Cardiac muscle cell (in vitro differentiated cells and primary cell): ENCODE measurements at places on chromosomes 6 and 20. TPM values are rescaled to one million over a fixed set of nuclear protein-coding genes. Genes with fewer than 3 reads are reported as not detected.

The SRMS gene
- not detected in 2 replicates for polyA plus RNA-seq

The HLA-DOA gene
- polyA plus RNA-seq = 0.57 TPM in 1 of 2 replicates, not detected in the other

DNA sequence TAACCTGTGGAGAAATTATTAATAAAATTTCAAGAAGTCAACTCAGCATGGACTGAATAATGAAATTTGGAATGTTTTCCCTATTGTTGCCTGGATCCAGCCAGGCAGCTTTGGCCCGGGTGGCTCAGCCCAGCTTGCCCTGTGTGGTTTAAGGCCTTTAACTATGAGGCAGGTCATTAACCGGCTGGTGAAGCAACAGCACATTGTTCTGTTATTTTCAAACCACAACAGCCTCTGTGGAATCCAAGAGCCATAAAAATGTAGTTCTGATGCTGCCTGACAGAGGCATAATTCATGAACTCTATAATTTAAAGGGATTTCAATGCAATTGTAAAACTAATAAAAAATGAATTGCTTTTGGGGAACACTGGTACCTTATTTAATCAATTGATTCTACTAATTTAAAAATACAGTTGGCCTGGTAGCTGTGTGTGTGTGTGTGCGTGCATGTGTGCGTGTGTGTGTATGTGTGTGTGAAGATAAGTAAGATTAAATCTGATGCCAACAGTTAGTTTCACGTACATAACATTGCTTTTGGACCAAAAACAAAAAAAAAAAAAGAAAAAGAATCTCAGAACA lies 117.7 kb downstream of the RPS12 start:
- H3K4me1 ChIP-seq = peaks cover 14% of the 10 kb centered on the region
- H3K27me3 ChIP-seq = no peaks in the 10 kb centered on the region
- no peak overlapping the region for H3K4me3 ChIP-seq
- no peak overlapping the region for H3K27ac ChIP-seq
- no peaks in the 10 kb centered on the region for H3K36me3 ChIP-seq

- no peaks in the 10 kb centered on the region for H3K36me3 ChIP-seq
- no peak overlapping the region for H3K27ac ChIP-seq
- H3K27me3 ChIP-seq = peaks cover 100% of the 10 kb centered on the region
- H3K4me1 ChIP-seq = no peaks in the 10 kb centered on the region
These were observed 26.1 kb upstream of the HLA-E start for GRCh38 chr6:30463242-30463641.

- DNase-seq = peak; percentile 44
- H3K36me3 ChIP-seq = no peaks in the 10 kb centered on the region
- no peaks in the 10 kb centered on the region for H3K27me3 ChIP-seq
- H3K4me1 ChIP-seq = no peaks in the 10 kb centered on the region
- no peak overlapping the region for H3K4me3 ChIP-seq
These were observed 874.2 kb downstream of the TFAP2A start for GRCh38 chr6:9540534-9541126.

DNA sequence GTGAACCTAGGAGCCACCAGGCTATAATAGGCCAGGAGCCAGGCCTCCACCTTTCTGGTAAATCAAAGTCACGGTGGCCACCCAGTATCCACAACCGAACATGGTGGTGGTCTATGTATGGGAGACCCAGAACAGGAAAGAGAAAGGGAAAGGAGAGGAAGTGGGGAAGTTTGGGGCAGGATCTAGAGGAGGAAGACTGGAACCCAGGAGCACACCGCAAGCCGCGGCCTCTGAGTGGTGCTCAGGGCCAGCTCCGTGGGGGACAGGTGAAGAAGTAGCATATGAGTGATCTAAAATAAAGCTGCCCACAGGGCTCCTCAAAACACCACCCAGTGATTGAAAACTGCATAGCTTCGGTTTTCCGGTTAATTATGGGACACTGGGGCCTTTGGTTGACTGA lies 214.8 kb downstream of the ZDHHC14 start:
- no peaks in the 10 kb centered on the region for H3K27me3 ChIP-seq
- H3K4me3 ChIP-seq = no peak overlapping the region
- no peaks in the 10 kb centered on the region for H3K4me1 ChIP-seq
- DNase-seq = no peak
- H3K36me3 ChIP-seq = no peaks in the 10 kb centered on the region
